Lower lobe of right lung (tissue), 2 donors: ENCODE measurements at places on chromosomes 16 and 17. TPM values are rescaled to one million over a fixed set of nuclear protein-coding genes. Genes with fewer than 3 reads are reported as not detected.

Gene SP6
- 4.7 TPM for total RNA-seq

Gene TBX2
- 83.3 TPM for total RNA-seq

Gene EVI2A
- total RNA-seq = 45.2 TPM

Gene TBC1D3E
- total RNA-seq = not detected

GRCh38 chr16:71338632-71339031 is 19.9 kb upstream of the CALB2 start:
- no peaks in the 10 kb centered on the region for H3K36me3 ChIP-seq
- H3K27me3 ChIP-seq = peaks cover 18% of the 10 kb centered on the region
- no peaks in the 10 kb centered on the region for H3K4me1 ChIP-seq
- DNase-seq = no peak

DNA sequence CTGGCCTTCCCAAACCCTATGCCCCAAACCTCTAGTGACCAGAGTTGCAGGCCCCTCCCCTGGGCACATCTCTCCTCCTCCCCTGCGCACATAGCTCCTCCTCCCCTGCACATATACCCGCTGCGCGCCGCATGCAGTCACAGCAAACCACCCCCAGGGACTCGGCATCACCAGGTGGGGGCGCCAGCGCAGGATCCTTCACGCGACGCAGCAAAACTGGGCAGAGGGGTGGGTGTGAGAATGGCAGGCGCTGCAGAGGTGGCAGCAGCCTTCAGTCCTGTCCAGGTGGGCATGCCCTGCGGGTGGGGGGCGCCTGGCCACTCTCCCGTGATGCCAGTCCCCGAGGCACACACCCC is 5.6 kb downstream of the CORO6 start:
- H3K27ac ChIP-seq = peak overlapping the region; percentile 33
- peaks cover 62% of the 10 kb centered on the region for H3K4me1 ChIP-seq
- DNase-seq = peak; percentile 88
- peak overlapping the region; percentile 53 for H3K4me3 ChIP-seq
- no peaks in the 10 kb centered on the region for H3K36me3 ChIP-seq

GRCh38 chr17:64994781-64995538 is 61.6 kb downstream of the GNA13 start:
- no peak overlapping the region for H3K27ac ChIP-seq
- H3K4me3 ChIP-seq = no peak overlapping the region
- H3K36me3 ChIP-seq = no peaks in the 10 kb centered on the region
- no peaks in the 10 kb centered on the region for H3K27me3 ChIP-seq

DNA sequence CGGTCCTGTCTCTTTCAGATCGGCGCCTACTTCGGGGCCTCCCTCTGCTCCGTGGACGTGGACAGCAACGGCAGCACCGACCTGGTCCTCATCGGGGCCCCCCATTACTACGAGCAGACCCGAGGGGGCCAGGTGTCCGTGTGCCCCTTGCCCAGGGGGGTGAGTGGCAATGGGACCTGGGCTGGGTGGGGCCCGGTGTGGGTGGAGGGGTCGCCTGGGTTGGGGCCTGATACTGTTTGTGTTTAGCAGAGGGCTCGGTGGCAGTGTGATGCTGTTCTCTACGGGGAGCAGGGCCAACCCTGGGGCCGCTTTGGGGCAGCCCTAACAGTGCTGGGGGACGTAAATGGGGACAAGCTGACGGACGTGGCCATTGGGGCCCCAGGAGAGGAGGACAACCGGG is 37.7 kb downstream of the ITGAM start:
- no peak for DNase-seq
- H3K4me3 ChIP-seq = no peak overlapping the region
- H3K36me3 ChIP-seq = no peaks in the 10 kb centered on the region
- no peaks in the 10 kb centered on the region for H3K27me3 ChIP-seq
- no peak overlapping the region for H3K27ac ChIP-seq

- no peak overlapping the region for H3K4me3 ChIP-seq
- no peak overlapping the region for H3K27ac ChIP-seq
- H3K4me1 ChIP-seq = no peaks in the 10 kb centered on the region
- no peak for DNase-seq
- no peaks in the 10 kb centered on the region for H3K36me3 ChIP-seq
Measured at GRCh38 chr16:80317599-80318037, 223.2 kb upstream of the DYNLRB2 start.

GRCh38 chr17:75535119-75535537 is 9.6 kb downstream of the LLGL2 start:
- H3K36me3 ChIP-seq = peaks cover 8% of the 10 kb centered on the region
- no peaks in the 10 kb centered on the region for H3K27me3 ChIP-seq
- peaks cover 26% of the 10 kb centered on the region for H3K4me1 ChIP-seq
- H3K4me3 ChIP-seq = no peak overlapping the region
- peak overlapping the region; percentile 71 for H3K27ac ChIP-seq
- DNase-seq = no peak

DNA sequence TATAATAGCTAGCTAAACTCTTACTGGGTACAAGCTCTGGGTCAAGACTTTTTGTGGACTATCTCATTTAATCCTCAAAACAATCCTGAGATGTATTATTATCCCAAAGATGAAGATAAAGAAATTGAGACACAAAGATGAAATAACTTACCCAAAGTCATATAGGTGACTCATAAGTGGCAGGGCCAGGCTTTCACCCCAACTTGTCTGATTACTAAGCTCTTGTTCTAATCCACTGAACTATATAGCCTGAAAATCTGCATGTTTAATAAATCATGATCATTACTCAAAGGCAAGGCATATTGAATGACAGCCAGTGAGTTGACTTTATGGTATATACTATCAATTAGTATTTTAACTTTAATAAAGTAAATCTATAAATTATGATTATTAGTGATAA is 77.4 kb downstream of the SKAP1 start:
- DNase-seq = no peak
- H3K27me3 ChIP-seq = peaks cover 12% of the 10 kb centered on the region
- no peaks in the 10 kb centered on the region for H3K36me3 ChIP-seq
- H3K27ac ChIP-seq = no peak overlapping the region
- H3K4me1 ChIP-seq = no peaks in the 10 kb centered on the region

GRCh38 chr17:63222655-63223054 is 223.5 kb downstream of the CYB561 start:
- H3K27ac ChIP-seq = no peak overlapping the region
- no peaks in the 10 kb centered on the region for H3K36me3 ChIP-seq
- no peaks in the 10 kb centered on the region for H3K4me1 ChIP-seq
- no peak for DNase-seq

DNA sequence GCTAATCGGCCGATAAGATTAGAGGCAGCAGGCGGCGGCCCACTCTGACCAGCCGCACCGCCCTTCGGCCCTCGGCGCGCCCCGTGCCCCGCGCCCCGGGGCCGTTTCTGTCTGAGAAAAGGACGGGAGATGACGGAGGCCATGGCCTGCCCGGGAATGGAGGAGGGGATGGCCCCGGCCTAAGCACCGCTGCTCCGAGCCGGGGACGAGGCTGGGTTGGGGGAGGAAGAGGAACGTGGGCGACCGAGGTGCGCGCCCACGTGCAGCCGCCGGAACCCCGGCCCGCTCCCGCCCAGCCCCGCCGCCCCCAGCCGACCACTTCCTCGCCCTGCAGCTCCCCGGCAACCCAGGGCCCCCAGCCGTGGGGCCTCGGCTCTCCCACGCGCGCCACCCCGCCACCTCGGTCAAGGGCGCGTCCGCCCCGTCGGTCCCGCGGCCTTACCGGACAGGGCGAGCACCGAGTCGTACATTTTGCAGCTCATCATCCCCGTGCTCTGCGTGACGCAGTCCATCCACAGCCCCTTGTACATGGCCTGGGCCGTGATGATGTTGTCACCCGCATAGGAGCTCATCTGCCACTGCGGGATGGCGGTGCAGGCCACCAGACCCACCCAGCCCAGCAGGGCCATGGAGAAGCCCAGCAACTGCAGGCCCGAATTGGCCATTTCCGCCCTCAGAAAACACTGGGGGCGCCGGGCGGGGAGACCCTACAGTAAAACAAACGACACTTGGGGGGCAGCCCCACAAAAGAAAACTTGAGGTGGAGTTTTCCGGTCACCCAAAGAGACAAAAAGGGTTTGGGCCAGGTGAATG is 693 bp downstream of the CLDN7 start:
- peak; percentile 55 for DNase-seq
- H3K36me3 ChIP-seq = peaks cover 26% of the 10 kb centered on the region
- peak overlapping the region; percentile 67 for H3K4me3 ChIP-seq
- peaks cover 21% of the 10 kb centered on the region for H3K27me3 ChIP-seq

DNA sequence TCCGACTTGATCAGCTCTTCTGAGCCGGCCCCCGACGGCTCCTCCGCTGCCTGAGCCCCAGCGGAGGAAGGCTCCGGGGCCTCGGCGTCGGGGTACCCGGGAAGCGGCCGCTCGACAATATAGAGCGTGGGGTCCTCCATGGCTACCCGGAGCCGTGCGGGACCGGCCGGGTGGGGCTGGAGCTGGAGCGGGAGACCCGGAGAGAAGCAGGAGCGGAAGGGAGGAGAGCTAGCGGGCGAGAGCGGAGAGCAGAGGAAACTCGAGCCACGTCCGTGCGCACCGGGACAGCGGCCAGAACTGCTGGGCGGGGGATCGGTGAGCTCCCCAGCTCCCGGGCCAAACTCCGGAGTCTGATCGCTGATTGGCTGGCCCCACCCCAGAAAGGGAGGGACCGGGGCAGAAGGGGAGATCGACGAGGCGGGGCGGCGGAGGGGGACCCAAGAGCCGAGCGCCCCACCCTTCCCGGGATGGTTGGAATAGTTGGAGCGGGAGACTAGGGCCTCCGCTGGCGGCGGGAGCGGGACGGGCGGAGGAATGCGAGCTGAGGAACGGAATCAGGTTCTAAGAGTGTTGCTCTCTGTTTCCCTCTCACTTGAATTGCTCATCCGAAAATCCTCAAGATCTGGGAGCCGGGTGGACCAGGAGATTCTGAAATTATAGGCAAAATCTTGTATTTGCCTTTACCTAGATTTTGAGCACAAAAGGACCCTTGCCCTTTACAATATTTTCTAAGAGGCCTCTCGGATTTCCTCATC is at the start of gene CAVIN1:
Gene CAVIN1, minus strand, starts transcription at position 299 of the 755 bp plus-strand sequence. Its CDS starts 159 bp downstream, at position 140.
- H3K4me3 ChIP-seq = peak within 1 kb of the TSS; percentile 94
- no peaks in the 10 kb centered on the region for H3K36me3 ChIP-seq
- peak; percentile 95 for DNase-seq
- H3K4me1 ChIP-seq = peaks cover 46% of the 10 kb centered on the region
- H3K27ac ChIP-seq = peak within 1 kb of the TSS; percentile 94
